Activated CD4-positive, alpha-beta T cell treated with anti-CD3 and anti-CD28 coated beads, Interleukin-2, amount 50 U/mL, for 48 hours (primary cell): ENCODE measurements at places on chromosomes 2 and 18.

DNA sequence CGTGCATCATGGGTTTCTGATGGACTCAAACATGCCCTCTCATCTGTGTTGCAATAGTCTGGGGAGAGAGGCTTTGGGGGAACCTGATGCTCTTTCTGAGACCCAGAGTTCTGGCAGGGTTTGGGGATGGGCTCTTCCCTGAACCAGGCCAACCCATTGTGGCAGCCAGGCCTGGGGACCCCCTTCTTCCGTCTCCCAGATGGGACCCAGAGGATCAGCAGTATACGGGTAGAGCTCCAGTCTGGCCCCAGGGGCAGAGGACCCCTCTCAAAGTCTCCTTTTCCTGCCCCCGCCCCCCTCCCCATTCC, 333.7 kb downstream of the DYSF start:
- DNase-seq, result no peak

DNA sequence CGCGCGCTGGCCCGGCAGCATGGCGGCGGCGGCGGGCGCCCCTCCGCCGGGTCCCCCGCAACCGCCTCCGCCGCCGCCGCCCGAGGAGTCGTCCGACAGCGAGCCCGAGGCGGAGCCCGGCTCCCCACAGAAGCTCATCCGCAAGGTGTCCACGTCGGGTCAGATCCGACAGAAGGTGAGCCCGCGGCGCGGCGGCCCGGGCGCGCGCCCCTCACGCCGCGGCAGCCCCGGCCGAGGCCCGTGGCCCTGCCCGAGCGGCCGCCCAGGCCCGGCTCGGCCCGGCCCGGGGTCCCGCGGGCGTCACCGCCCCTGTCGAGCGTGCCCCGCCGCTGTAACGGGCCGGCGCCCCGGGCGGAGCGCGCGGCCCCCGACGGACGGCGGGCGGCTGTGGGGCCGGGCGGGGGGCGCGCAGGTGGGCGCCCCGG, 218 bp downstream of the DGKD start:
- no peak for DNase-seq

- no peak for DNase-seq
Observed at GRCh38 chr2:138713069-138713496, 67.1 kb downstream of the NXPH2 start.

DNA sequence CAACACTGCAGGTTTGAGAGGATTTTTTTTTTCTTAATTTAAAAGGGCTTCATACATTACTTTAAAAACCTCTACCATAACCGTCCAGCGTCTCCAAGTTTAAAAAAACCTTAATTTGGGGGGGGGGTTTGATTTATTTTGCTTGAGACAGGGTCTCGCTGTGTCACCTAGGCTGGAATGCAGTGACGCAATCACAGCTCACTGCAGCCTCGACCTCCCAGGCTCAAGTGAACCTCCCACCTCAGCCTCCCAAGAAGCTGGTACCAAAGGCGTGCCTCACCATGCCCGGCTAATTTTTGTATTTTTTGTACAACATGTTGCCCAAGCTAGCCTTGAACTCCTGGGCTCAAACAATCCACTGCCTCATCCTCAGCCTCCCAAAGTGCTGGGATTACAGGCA, 36.9 kb downstream of the ADAM17 start:
- DNase-seq, result no peak

DNA sequence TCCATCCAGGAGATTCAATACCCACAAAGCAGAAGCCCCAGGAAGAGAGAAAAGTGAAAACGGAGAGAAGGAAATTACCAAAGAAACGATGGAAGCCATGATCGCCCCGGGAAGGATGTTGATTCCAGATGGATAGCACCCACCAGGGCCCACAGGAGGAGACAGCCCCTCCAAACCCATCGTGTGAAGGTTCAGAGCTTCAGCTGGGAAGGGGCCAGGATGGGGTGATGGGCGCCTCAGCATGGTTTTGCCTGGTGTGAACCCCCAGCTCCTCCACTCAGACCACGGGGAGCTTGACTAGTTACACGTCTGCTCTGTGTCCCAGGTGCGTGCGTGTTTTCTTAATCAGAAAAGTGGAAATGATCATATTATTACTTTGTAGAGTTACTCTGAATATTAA, 264.5 kb downstream of the EIPR1 start:
- no peak for DNase-seq

- DNase-seq, result no peak
Observed at GRCh38 chr2:144208924-144209323, 311.0 kb downstream of the ZEB2 start.

DNA sequence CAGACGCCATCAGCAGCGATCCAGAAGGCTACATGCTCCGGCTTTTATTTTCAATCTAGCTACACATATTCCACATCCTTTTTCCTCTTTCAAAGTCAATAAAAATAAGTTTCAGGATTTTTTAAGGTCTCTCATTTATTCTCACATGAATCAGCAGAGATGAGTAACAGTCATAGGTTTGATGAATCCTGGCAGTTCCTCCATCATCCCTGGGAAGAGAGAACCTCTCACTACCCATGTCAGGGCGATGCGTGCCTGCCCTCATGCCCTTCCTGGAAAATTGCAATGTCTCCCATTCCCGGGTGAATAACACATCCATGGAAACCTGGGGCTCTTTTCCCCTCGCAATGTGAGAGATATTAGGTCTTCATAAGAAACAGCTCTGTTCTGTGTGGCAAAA, 301.1 kb upstream of the SMIM21 start:
- DNase-seq, result no peak

- no peak for DNase-seq
Observed at GRCh38 chr2:64500549-64500948, 23.6 kb upstream of the AFTPH start.

GRCh38 chr2:98583276-98583675, 25.0 kb downstream of the COA5 start:
- DNase-seq, result no peak

GRCh38 chr2:112239862-112240261, 15.0 kb downstream of the ZC3H8 start:
- DNase-seq, result no peak

GRCh38 chr2:170214309-170214948, 36.5 kb downstream of the MYO3B start:
- DNase-seq, result no peak

- no peak for DNase-seq
Observed at GRCh38 chr2:60320724-60321123, 232.7 kb downstream of the BCL11A start.

DNA sequence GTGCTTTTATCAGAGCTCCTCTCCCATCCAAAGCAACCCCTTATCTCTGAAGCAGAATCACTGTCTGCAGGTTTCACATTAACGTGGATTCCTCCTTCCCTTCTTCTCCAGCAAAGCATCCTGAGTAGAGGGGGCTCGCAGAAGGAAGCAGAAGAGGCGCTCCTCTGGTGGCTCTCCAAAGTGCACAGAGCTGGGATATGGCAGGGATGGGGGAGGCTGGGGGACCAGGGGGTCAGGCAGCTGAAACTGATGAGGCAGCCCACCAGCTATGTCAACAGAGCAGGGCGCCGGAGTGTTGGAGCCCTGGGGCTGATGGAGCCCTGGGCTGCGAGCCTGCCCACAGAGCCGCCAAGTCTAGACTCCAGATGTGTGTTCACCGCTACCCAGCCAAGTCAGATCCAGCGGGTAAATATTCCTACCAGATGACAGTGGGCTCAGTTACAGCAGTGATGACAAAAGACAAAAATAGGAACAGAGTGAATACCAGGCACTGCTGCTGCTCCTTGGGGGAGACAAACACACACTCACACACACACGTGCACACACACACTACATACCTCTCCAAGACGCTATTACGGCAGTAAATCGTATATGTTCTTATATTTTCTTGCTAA, 678.3 kb upstream of the ID2 start:
- DNase-seq, result no peak

GRCh38 chr18:69622184-69622583, 221.5 kb downstream of the DOK6 start:
- DNase-seq, result no peak

- no peak for DNase-seq
Observed at GRCh38 chr2:38374984-38375383, 2.1 kb downstream of the ATL2 start.

DNA sequence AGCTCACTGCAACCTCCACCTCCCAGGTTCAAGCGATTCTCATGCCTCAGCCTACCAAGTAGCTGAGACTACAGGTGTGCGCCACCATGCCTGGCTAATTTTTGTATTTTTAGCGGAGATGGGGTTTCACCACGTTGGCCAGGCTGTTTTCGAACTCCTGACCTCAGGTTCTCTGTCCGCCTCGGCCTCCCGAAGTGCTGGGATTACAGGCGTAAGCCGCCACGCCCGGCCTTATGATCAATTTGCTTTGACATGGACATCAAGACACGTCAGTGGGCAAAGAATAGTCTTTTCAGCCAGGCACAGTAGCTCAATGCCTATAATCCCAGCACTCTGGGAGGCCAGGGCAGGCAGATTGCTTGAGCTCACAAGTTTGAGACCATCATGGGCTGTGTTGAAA, 48.0 kb upstream of the CABYR start:
- DNase-seq, result no peak

- DNase-seq, result no peak
Observed at GRCh38 chr2:100588071-100588786, 25.4 kb downstream of the PDCL3 start.

DNA sequence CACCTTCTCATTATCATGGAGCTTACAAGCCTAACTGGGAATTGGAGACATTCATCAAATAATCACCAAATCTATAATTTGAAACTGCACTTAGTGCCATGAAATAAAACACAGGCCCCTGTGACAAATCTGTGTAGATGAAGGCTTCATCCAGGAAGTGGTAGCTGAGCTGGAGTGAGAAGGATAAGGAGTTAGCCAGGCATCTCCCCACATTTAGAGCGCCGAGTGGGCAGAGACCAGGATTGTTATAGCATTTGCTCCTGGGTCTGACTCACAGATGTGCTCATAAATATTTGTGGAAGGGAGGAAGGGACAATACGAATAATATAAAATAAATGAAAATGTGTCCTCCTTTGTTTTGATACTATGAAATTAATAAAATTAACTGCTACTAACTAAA, 2.5 kb upstream of the MAT2A start:
- no peak for DNase-seq

GRCh38 chr18:27860701-27861107, 316.2 kb downstream of the CDH2 start:
- no peak for DNase-seq

GRCh38 chr2:189248141-189248540, 68.6 kb upstream of the COL5A2 start:
- no peak for DNase-seq

DNA sequence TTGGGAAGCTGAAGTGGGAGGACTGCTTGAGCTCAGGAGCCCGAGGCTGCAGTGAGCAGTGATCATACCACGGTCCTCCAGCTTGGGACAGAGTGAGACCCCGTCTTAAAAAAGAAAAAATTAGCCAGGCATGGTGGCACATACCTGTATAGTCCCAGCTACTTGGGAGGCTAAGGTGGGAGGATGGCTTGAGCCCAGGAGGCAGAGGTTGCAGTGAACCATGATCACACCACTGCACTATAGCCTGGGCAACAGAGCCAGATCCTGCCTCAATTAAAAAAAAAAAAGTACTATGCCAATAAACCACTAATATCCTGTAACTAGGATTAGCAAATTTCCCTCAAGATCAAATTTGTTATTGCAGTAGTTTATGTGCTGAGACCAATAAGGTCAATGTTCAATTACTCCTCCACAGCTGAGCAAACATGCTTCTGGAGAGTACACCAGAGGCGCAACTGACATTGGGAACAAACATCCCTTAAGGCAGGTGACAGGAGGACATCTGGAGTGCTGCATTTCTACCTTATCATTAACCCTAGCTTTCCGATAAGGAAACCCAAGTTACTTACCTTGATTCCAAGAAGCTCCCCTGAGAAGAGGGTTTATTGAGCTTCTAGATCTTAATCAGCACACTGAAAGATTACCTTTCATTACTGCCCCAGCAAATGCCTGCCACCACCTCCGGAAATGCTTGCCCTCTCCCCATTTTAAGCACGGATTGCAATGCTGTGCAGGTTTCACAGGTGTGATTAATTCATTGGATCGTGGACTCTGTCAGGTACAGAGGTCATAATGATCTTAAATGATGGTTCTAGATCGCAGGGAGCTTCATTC, 26.2 kb downstream of the MGAT4A start:
- no peak for DNase-seq

GRCh38 chr2:21291426-21291825, 167.7 kb downstream of the TDRD15 start:
- no peak for DNase-seq

DNA sequence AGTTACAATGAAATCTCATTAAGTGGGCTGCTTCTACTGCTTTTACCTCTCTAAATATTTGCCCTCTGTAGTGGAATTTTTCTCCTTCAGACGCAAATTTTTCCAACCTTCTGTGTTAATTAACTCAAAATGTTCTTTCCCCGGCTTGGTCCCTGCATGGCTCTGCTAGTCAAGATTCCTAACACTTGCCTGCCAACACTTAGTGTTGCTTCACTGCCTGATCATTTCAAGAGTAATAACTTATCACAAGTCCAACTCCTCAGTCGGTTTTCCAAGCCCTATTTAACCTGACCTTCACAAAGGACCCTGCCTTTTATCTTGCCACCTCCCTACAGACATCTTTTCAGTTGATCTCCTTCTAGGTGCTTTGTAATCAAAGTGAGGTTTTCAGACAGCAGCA, 142.7 kb downstream of the HRH4 start:
- no peak for DNase-seq

DNA sequence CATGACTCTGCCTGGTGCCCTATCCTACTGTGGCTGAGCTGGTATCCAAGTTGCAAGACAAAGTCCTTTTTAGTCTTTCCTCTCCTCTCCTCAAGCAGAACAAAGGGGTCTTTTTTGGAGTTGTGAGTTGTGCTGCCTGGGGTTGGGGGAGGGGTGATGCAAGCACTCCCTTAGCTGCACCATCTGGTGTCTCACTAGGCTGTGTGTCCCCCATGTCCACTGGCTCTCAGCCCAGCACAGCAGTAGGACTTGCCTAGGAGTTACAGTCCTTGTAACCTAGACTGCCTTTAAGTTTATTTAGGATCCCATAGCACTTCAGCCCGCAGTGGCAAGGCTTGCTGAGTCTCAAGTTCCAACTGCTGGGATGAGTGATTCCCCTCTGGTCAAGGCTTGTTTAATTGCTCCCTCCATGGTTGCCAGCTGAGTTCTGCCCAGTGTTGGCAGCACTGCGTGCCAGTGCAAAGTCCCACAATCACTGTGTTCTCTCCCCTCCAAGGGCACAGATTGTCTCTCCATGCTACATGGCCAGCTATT, 13.2 kb upstream of the ILKAP start:
- no peak for DNase-seq

- DNase-seq, result no peak
Observed at GRCh38 chr2:54909001-54909400, 141.2 kb downstream of the RTN4 start.
